Heart right ventricle (tissue), 16 donors: ENCODE measurements at places on chromosomes 5 and 9. TPM values are rescaled to one million over a fixed set of nuclear protein-coding genes. Genes with fewer than 3 reads are reported as not detected.
A peak's percentile ranks its signal among the peaks of the same experiment; 100 is the strongest.

- H3K4me3 ChIP-seq = peak overlapping the region; percentile 28
- H3K27me3 ChIP-seq = peaks cover 99% of the 10 kb centered on the region
- peaks cover 59% of the 10 kb centered on the region for H3K4me1 ChIP-seq
- no peak for DNase-seq
- no peak overlapping the region for H3K27ac ChIP-seq
- H3K36me3 ChIP-seq = no peaks in the 10 kb centered on the region
Measured at GRCh38 chr9:130660683-130661450, 3.5 kb upstream of the PRDM12 start.

DNA sequence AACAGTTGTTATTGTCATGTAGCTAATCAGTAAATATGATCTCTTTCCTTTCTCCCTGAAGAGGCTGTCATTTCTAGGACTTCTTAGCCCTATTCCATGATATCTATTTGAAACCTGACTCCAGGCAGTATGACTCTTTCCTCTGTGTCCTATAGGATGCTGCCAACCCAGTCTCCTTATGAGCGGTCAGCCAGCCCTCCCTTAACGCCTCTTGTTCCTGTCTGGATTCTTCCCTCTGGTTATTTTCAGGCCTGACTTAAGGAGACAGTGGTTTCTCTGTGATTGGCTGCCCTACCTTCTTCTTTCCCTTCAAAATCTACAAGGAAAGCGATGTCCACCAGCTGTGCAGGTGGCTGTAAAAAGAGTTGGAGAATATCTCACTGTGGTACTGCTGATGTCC lies 19.4 kb upstream of the C5orf63 start:
- H3K4me1 ChIP-seq = no peaks in the 10 kb centered on the region
- no peak overlapping the region for H3K27ac ChIP-seq
- H3K4me3 ChIP-seq = no peak overlapping the region
- no peak for DNase-seq
- no peaks in the 10 kb centered on the region for H3K27me3 ChIP-seq
- H3K36me3 ChIP-seq = no peaks in the 10 kb centered on the region

GRCh38 chr5:119740225-119740624 lies 110.9 kb downstream of the FAM170A start:
- no peaks in the 10 kb centered on the region for H3K36me3 ChIP-seq
- no peak overlapping the region for H3K27ac ChIP-seq
- H3K27me3 ChIP-seq = no peaks in the 10 kb centered on the region
- no peaks in the 10 kb centered on the region for H3K4me1 ChIP-seq

GRCh38 chr9:134419684-134420076 lies 93.4 kb downstream of the RXRA start:
- DNase-seq = no peak
- H3K4me3 ChIP-seq = no peak overlapping the region
- H3K4me1 ChIP-seq = peaks cover 37% of the 10 kb centered on the region
- H3K27me3 ChIP-seq = no peaks in the 10 kb centered on the region
- peaks cover 85% of the 10 kb centered on the region for H3K36me3 ChIP-seq
- H3K27ac ChIP-seq = no peak overlapping the region

DNA sequence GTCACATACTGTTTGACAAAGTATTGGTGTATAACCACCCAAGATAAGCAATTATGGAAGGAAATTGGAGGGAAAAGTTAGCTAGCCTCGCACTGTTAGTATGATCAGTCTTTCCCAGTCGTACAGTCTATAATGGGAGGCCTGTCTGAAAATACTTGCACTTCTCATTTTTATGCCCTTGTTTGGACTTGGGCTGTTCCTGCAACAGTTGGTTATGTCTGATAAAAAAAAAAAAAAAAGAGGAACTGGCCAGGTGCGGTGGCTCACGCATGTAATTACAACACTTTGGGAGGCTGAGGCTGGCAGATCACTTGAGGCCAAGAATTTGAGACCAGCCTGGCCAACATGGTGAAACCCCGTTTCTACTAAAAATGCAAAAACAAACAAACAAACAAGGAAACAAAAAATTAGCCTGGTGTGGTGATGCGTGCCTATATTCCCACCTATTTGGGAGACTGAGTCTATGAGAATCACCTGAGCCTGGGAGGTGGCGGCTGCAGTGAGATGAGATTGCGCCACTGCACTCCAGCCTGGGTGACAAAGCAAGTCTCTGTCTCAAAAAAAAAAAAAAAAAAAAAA lies 58.3 kb upstream of the ANKRD33B start:
- no peaks in the 10 kb centered on the region for H3K27me3 ChIP-seq
- H3K27ac ChIP-seq = no peak overlapping the region
- H3K4me1 ChIP-seq = no peaks in the 10 kb centered on the region

GRCh38 chr5:3364941-3365340 lies 230.7 kb upstream of the IRX1 start:
- H3K36me3 ChIP-seq = no peaks in the 10 kb centered on the region
- no peaks in the 10 kb centered on the region for H3K4me1 ChIP-seq
- no peak overlapping the region for H3K27ac ChIP-seq
- DNase-seq = no peak
- H3K4me3 ChIP-seq = no peak overlapping the region

GRCh38 chr5:92641031-92641962 lies 939.7 kb downstream of the NR2F1-AS1 start:
- no peak overlapping the region for H3K27ac ChIP-seq
- no peaks in the 10 kb centered on the region for H3K4me1 ChIP-seq
- no peak overlapping the region for H3K4me3 ChIP-seq

DNA sequence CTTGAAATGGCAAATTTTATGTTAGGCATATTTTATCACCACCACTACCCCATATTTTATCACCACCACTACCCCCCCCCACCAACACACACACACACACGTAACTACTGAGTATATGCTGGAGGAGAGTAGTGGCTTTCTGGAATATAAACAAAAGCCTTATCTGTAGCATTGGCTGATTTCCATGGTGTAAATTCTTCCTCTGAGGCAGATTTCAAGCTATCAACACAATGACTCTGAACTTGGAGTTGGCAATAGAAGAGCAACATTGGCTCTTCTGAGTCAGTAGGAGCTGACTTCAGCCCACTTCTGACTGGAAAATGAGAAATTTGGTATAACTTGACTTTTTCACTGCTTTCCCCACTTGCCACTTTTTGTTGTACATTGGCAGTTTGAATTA lies 143.0 kb downstream of the CAVIN4 start:
- H3K27ac ChIP-seq = no peak overlapping the region
- H3K27me3 ChIP-seq = peaks cover 8% of the 10 kb centered on the region
- H3K36me3 ChIP-seq = no peaks in the 10 kb centered on the region
- DNase-seq = no peak
- no peaks in the 10 kb centered on the region for H3K4me1 ChIP-seq

SLC6A18 gene
- not detected for total RNA-seq

DNA sequence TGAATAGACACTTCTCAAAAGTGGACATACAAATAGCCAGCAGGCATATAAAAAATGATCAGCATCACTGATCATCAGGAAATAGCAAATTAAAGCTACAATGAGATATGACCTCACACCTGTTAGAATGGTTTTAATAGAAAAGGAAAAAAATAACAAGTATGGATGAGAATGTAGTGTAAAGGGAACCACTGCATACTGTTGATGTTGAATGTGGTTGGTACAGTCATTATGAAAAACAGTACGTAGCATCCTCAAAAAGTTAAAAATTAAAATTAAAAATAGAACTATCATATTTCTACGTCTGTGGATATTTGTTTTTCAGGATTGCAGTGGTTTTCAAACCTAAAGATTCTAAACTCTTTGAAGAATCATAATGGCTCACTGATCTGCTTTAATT lies 215.1 kb upstream of the NREP start:
- no peak for DNase-seq
- H3K4me3 ChIP-seq = no peak overlapping the region
- no peaks in the 10 kb centered on the region for H3K27me3 ChIP-seq
- no peaks in the 10 kb centered on the region for H3K36me3 ChIP-seq
- no peak overlapping the region for H3K27ac ChIP-seq

ADRB2 gene
- 4.5 TPM for total RNA-seq

DNA sequence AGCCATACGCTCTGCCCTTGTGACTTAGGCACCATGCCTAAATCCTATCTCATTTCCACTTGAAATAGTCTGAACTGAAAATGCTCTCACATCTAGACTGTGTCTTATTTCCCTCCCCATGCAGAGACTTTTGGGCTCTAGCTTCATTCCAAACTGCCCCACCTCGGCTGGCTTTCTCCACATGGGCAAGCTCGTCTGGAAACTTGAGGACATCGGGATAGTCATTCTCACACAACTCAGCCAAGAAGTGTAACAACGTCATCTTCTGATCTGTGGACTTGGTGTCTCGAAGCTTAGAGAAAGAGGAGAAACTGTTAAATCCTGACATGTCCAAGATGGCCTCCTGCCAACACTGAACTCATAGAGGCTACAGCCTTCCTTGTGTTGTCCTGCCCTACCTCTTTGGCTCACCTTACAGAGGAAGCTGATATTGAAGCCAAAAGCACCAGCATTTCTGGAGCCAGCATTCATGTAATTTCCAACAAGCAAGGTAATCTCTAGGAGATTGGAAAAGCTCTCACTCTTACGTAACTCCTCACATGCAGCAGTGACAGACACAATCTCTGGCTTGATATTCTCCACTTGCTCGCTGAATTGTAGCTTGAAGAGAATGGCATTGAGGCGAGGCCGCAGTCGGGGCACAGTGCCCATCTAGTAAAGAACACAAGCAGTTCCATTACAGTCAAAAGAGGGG lies 39.6 kb downstream of the PCDHGC5 start:
- H3K27me3 ChIP-seq = no peaks in the 10 kb centered on the region
- peak overlapping the region; percentile 5 for H3K4me3 ChIP-seq
- peaks cover 52% of the 10 kb centered on the region for H3K4me1 ChIP-seq
- DNase-seq = peak; percentile 64

DNA sequence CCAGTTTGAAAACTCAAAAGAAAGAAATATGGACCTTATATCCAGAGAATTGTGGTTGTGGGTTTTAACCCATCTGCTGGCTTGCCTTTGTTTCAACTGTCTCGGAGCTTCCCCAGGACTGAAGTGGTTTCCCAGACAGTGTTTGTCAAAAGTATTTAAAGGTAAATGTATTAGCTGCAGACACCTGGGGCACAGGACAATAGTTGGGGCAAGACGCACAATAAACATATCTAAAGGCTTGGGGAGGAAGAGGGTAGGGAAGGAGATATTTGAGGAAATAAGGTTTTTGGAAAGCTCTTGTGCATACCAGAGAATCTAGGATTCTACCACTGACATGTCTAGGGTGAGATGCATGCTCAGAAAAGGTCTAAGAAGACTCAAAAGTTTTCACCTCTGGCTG lies 99.0 kb downstream of the ADAMTS2 start:
- H3K36me3 ChIP-seq = no peaks in the 10 kb centered on the region
- no peaks in the 10 kb centered on the region for H3K4me1 ChIP-seq
- H3K4me3 ChIP-seq = no peak overlapping the region
- H3K27ac ChIP-seq = no peak overlapping the region

DNA sequence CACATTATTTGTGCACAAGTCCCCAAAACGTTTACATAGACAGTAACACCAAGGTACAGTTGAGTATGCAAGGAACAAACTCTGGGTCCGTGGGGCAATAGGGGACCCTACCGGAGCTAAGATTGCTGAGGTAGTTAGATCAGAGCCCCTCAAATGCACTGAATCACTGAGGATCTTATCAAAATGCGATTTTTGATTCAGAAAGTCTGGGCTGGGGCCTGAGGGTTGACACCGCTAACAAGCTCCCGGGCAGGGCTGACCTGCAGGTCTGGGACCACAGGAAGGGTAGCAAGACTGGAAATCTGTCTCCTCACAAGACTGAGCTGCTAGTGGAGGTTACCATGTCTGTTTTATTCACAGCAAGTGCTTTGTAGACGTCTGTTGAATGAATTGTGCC lies 1.8 kb upstream of the IL3 start:
- no peak overlapping the region for H3K4me3 ChIP-seq
- no peak overlapping the region for H3K27ac ChIP-seq
- no peaks in the 10 kb centered on the region for H3K27me3 ChIP-seq
- no peak for DNase-seq

DNA sequence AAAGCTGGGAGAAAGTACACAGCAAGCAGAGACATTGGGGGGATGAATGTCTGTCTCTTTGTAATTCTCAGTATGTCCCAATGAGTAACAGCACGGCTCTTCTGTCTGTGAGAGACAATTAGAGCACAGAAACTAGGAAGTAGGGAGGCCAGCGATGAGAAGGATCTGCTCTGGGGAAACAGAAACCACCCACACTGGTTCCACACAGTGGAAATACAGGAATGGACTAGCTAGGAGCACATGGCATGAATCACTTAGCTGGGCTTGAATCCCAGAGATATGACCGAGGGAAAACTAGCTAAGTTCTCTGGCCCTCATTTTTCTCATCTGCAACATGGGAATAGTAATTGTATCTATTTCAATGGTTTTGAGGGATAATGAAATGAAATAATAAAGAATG lies 895.9 kb downstream of the TLE4 start:
- no peak overlapping the region for H3K27ac ChIP-seq
- no peaks in the 10 kb centered on the region for H3K4me1 ChIP-seq
- no peaks in the 10 kb centered on the region for H3K36me3 ChIP-seq

DNA sequence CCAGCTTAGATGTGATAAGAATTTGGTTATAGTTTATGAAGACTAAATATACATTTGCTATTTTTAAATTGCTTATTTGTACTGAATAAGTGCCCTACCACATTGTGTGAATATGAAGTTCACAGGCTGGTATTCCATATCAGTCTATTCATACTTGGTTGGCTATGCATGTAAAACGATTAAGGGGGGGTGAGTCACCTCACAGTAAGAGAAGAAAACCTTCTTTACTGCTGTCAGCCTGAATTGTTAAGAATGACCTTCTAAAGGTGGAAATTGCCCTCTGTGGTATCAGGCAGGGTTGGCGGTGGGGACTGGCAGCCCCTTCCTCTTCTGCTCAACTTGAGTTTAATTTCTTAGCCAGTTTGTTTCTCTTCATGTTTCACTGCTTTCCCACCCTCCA lies 127.0 kb upstream of the RPS23 start:
- peak overlapping the region; percentile 72 for H3K27ac ChIP-seq
- DNase-seq = no peak
- H3K4me3 ChIP-seq = no peak overlapping the region
- no peaks in the 10 kb centered on the region for H3K36me3 ChIP-seq
- H3K27me3 ChIP-seq = no peaks in the 10 kb centered on the region

DNA sequence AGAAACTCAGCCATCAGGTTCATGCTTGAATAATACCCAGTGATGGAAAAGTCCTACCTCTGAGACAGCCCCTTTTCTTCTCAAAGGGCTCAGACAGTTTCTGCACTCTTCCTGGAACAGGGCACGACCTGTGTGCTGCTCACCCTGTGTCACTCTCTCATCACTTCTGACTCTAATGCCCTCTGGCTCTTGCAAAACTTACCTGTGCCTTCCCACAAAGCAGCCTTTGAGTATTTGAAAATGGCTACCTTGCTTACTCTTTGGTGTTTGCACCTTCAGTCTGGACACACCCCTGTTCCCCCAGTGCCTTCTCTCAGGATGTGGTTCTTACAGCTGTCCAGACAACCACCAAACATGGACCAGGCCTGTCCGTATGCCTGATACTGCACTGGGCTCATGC lies 171.4 kb downstream of the GRIA1 start:
- H3K4me1 ChIP-seq = no peaks in the 10 kb centered on the region
- no peaks in the 10 kb centered on the region for H3K36me3 ChIP-seq
- H3K27me3 ChIP-seq = no peaks in the 10 kb centered on the region
- H3K27ac ChIP-seq = no peak overlapping the region
- DNase-seq = no peak
- H3K4me3 ChIP-seq = no peak overlapping the region

- no peak for DNase-seq
- no peaks in the 10 kb centered on the region for H3K27me3 ChIP-seq
- no peak overlapping the region for H3K4me3 ChIP-seq
- peaks cover 18% of the 10 kb centered on the region for H3K4me1 ChIP-seq
- no peaks in the 10 kb centered on the region for H3K36me3 ChIP-seq
Measured at GRCh38 chr5:168269937-168270330, 21.5 kb upstream of the WWC1 start.

NFIL3 gene
- total RNA-seq = 21.3 TPM

- DNase-seq = no peak
- H3K27ac ChIP-seq = no peak overlapping the region
- H3K36me3 ChIP-seq = no peaks in the 10 kb centered on the region
- no peaks in the 10 kb centered on the region for H3K27me3 ChIP-seq
- H3K4me1 ChIP-seq = no peaks in the 10 kb centered on the region
Measured at GRCh38 chr9:89418882-89419640, 78.9 kb downstream of the SEMA4D start.
